Stimulated activated CD4-positive, alpha-beta T cell treated with anti-CD3 and anti-CD28 coated beads, TNF-alpha, amount 100 ng/mL, for 1 hour (primary cell): ENCODE measurements at places on chromosomes 5 and 9.

DNA sequence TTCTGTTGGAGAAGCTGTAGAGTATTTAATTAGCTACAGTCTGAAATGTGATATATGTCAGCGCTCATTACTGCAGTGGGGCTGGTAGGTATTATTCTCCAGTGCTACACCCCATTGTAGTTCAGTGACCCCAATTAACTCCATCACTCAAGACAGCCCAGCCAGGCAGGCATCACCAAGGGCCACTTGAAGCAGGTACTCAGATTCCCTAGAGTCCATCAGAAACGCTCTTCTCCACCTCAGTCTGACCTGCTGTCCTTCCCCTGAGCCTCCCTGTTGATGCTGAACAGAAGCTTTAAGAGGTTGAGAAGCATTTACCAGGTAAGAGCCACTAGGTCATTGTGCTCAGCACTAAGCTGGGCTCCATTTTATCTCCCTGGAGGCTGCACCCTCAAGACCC is 71.8 kb downstream of the GALNT10 start:
- DNase-seq = no peak

DNA sequence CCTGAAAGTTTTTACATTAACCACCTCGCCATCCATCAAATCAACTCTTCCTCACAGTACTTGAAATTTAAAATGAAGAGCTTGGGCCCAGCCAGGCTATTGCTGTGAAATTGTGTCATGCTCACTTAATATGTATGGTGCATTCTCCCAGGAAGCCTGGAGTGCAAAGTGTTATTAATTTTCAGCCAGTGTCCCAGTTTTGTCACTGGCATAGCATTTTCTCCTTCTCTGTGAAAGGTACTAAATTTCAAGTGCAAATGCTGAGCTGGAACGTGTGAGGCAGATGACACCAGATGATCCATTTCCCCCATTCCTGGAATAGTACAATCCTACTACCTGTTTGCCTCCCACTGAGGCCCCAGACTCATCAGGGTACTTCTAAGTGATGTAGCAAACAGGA is 397.6 kb upstream of the ACTBL2 start:
- no peak for DNase-seq

DNA sequence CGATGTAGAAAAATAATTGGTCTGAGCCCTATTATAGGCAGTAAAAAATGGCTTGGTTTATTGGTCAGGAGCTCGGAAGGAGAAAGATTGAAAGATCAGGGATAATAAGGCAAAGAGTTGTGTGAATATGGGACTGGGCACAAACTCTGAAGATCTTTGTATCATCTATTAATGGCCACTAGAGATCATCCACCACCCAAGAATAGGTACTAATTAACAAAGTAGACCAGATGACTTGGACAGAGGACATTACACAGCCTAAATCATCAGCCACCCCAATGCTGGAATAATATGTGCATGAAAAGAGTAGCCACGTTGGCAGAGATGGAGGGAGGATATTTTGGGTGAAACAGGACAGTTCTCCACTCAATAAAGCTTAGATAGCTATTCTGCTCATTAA is 364.1 kb downstream of the EFNA5 start:
- no peak for DNase-seq

- no peak for DNase-seq
Observed at GRCh38 chr5:89293810-89294209, 410.8 kb upstream of the MEF2C start.

DNA sequence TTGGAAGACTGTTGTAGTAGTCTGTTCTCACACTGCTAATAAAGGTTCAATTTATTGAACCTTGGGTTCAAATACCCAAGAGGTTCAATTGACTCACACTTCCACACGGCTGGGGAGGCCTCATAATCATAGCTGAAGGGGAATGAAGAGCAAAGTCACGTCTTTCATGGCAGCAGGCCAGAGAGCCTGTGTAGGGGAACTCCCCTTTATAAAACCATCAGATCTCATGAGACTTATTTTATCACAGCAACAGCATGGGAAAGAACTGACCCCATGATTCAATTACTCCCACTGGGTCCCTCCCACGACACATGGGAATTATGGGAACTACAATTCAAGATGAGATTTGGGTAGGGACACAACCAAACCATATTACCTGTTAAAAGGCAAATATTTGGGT is 268.2 kb downstream of the TMEM167A start:
- no peak for DNase-seq

DNA sequence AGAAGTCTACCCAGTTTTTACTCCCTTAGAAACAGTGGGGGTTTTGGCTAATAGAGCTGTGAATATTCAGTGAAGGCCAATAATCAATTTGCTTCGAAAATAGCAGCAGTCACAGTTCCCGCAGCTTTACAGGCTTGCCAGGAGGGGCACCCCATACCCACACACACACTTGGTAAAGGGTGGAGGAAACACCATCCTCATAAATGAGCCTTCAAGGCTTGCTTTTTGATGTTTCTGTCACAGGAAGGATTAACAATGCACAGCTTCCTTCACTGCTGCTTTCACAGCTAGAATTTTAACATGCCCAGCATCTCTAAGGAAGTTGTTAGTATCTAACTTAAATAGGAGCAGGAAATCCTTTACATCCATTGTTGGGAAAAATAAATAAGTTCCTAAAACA is 1247.5 kb upstream of the C9orf72 start:
- no peak for DNase-seq

DNA sequence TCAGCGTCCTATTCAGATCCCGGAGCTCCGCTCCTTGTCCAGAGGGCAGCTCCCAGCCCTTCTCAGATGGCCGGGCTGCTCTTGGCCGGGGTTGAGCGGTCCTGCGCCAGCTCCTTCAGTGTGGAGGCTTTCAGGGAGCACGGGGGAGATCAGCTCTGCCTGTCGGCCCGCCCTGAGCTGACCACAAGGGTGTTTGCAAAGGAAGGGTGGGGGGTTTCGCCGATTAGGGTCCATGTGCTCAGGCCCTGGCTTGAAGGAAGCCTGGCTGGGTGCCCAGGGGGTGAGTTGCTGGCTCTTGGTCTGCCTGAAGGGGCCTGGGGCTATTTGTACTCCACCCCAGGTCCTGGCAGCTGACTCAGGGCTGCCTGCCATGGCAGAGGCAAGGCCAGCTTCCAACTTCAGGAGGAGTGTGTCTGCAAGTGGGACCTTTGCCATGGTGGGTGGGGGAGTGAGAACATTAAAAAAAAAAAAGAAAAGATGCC is 250.1 kb upstream of the KLF4 start:
- no peak for DNase-seq

DNA sequence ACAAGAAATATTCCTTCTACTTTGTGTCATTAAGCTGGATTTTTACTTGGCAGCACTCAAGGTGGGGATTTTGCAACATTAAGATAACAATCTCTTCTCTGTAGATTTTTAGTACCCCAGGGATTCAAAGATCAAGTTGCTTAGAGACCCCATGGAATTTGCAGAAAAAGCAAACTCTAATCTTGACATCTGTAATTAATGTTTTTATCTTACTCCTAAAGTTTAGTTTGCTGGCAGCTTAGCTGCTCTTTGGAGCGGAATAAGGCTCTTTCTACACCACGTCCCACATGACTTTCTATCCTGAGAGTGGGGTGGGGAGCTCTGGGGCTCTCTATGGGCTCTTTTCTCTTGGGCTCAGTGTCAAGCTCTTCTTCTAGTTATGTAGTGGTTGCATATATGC is 21.7 kb upstream of the SPDL1 start:
- no peak for DNase-seq

DNA sequence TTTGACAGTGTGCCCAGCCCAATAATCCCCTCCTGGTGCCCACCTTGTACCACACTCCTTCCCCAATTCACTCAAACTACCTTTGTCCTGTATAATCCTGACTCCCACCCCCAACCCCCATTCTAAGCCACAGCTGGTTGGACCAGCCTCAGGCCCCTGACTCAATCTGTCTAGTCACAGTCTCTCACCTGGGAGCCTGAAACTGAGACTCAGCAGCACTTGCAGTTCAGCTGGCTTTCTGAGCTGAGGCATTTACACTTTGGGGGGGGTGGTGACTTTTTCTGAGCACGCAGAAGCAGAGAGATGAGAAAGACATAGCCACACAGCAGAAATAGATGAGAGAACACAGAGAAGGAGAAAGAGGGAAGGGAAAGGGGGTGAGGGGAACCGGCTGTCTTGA is 247.3 kb downstream of the MAN2A1 start:
- DNase-seq = no peak

DNA sequence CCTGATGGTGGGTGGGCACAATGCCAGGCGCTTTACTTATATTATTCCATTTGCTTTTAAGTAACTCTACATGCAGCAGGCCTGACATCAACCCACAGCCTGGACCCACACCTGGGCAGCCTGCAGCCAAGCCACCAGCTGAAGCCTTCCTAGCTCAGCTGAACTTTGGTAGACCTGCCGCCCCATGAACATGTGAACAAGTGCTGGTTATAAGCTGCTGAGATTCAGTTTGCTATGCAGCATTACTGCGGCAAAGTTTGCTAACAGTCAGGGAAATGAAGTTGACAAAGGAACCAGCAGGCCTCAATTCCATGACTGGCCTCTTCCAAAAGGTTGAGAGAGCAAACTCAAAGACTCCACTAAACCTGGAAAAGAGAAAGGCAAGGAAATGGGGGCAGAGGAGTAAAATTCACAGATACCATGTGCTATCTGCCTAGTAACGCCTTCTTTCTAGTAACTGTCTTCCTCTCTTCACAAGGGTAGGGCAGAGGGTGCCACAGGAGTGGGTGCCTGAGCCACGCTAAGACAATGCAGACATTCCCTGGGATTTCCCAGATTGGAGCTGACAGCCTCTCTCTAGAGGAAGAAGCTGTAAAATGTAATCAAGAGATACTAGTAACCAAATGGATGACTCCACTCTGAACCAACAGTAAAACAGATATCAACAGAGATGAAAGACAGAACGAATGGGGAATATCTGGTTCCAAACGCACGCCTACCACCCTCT is 2.9 kb downstream of the BOD1 start:
- no peak for DNase-seq

DNA sequence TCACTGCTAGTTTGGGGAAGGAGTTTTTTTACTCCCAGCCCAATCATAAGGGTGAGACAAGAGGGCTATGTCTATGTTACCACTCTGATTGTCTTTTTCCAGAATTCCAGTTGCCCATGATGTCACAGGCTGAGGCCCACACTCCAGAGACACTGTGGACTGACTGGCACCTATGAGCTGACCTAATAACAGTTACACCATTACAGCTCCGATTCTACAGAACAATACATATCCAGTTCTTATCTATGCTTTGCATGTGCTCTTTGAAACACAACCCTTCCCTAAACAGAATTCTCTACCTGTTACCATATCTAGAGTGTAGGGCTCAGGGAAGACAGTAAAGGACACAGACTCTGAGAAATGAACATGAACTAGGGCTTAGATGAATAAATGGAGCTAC is 45.7 kb upstream of the ALDOB start:
- no peak for DNase-seq

DNA sequence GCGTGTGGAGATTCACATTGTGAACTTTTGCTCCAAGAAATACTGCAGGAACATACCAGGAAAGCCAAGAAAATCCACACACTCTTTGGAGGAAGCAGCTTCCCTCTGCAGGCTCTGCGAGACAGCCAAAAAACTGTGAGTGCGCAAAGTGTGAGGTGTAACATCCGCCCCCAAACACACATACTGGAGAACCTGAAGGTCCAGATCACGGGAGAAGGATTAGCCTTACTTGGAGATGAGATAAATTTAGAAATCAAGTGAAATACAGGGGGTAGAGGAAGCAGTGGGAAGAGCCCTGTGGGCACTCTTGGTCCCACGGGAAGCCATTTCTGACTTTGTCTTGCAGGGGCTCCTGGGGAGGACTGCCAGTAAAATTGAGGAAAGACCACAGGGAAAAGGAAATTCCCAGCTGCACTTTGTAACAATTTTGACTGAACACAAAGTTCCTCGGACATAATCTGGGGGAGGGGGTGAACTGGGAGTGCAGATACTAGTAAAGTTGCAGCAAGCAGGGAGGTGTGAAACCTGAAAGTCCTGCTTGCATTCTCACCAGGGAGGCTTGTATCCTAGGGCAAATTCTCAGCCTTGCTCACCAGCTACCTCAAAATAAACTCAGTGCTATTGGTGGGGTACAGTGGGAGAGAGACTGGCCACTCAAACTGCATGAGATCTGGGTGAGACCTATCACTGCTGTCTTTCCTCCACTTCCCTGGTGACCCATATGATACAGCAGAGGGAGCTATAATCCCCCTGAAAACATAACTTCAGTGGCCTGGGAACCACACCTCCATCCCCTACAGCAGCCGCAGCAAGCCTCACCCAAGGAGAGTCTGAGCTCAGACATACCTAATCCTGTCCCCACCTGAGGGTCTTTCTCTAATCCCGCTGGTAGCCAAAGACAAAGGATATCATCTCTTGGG is 109.1 kb downstream of the ALDH1A1 start:
- DNase-seq = no peak

- no peak for DNase-seq
Observed at GRCh38 chr5:5199495-5199894, 59.4 kb downstream of the ADAMTS16 start.

DNA sequence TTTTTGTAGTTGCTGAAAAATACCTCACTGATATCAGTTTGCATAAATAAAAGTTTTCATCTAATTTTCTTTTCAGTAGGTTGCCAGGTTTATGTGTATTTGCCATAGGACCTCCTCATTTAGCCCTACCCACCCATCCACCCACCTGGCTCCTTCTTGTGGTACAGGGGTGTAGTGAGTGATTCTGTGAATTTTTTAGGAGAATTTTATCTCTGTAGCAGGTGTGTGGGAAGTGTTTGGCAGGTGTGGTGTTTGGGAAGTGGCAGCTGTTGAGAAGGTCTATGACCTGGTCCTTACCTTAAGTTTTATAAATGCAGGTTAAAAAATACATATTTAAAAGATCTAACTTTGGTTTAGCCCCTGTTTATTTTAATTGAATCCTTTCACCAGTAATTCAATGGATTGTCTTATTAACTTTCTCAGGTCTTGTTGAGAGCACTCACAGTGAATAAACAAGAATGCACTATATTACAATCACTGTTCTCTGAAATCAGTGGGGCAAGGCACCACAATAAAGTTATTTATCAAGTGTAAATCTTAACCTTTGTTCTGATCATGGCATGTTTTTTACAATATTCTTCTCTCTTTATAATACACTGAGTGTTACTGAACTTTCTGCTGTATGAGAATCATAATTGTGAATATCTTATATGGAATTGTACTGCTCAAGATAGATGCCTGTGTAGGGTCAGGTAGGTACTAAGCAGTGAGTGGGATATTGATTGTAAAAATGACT is 189.1 kb downstream of the WDR70 start:
- DNase-seq = no peak

DNA sequence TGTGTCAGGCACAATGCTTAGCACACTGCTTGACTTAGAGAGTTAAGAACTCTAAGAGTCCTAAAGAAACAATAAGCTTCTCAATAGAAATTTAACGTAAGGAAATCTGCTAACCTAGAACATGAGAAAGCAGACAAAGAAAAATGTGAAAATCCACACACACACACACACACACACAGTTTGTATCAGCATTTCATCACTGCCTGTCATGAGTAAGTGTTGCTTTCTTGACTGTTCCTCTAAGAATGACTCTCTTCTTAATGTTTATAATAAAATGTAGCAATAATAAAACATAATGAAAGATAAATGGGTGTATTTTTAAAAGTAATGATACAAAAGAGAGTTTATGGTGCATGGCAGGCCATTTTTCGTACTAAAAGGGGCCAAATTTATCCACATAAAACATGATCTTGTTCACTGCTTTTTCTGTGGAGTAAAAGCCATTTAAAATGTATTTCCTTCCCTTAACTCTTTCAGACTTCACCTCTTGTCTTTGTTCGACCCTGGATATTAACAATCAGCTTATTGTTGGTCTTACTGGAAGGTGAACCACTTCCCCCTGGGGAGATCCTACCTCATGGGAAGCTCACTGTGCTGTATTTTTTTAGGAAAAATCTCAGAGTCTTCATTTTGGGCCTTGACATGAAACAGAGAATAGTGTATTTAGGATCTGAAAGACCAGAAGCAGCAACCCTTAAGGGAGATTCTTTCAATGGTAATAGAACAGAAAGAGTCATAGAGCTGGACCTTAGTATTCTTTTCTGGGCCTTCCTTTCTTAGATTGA is 107.3 kb upstream of the ANKRD55 start:
- no peak for DNase-seq
